Head of caudate nucleus (tissue), 42 donors: ENCODE measurements at places on chromosomes 5 and 9.

DNA sequence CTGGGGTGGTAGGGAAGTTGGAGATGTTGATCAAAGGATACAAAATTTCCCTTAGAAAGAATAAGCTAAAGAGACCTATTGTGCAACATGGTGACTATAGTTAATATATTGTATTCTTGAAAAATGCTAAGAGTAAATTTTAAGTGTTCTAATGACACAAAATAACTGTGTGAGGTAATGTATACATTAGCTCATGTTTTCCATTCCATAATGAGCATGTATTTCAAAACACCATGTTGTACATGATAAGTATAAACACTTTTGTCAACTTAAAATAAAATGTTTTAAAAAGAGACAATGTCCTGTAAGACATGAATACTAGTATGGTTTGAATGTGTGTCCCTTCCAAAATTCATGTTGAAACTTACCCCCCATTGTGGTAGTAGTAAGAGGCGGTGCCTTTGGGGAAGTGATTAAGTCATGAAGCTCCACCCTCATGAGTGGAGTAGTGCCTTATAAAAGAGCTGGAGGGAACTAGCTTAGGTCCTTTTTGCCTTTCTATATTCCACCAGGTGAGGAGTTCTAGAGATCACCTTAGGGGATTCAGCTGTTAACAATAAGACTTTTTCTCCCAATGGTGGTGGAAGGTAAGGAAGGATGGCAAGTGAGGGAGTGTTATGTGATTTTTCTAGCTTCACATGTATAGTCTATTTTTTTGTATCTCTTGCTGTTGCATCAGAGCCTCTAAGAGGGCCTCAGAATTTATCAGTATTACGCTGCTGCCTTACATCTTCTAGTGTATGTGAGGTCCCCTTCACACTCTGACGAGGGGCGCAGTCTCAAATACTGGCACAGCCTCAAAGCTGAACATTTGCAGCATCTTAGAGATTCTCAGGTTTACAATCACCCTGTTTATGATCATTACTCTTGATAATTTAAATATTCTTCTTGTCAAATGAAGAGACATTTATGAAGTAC, 94.9 kb upstream of the NREP start:
- DNase-seq = no peak

DNA sequence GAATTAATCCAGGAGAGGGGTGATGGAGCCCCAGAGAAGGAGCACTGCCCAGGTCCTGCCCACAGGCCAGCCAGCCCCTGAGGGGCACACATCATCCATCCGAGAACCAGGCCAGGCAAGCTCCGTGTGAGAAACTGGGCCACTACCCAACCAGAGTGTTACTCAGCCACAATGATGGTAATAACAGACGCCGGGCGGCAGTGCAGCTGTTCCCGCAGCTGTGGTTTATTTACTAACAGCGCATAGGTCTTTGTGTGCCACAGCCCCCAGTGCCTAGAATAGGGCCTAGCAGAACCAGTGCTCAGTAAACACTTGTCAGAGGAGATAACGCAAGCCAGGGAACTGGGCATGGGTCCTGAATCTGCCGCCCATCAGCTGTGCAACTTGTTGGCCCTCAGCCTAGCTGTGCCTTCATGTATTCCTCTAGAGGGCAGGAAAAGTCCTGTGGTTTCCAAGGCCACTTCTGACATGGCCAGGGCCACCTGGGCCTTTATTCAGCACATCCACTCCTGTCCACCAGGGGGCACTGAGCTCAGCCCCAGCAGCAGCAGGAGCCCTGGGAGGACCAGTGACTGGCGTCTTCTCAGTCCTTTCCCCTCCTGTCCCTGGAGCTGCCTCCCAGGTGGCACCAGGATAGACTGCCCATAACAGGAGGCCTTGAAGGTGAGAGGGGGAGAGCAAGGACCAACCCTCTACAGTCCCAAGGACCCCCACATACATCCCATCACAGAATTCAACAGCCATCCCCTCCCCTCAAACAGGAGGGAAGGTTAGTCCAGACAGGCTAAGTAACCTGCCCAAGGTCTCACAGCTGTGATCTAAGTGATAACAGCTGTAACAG, 2.1 kb downstream of the MXD3 start:
- DNase-seq = no peak

DNA sequence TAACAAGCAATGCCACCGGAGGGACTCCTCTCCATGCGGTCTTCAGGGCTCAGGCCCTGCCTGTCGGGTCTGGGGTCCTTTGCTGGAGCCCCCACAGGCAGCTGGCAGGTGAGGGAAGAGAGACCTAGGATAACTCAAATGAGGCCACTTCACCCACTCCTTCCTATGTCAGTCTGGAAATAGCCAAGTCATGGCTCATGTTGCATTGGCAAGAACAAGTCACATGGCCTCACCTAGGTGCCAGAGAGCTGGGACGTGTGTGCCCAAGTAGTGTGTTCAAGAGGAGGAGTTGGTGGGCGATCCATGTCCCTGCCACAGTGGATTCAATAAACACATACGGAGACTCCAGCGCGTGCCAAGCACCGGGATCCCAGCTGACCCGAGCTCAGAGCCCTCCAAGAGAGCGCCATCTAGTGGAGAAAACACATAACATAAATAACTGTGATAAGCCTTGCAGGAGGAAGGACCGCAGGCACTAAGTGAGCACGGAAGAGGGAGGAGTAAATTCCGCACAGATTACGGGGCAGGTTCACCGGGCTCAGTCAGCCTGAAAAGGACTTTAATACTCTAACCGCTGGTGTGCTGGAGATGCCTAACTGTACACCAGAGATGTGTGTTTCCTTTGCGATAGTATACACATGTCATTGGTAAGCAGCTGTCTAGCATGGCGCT, 580.8 kb downstream of the CCDC171 start:
- peak; percentile 41 for DNase-seq

GRCh38 chr9:130689937-130690700, 3.5 kb upstream of the EXOSC2 start:
- peak; percentile 55 for DNase-seq

DNA sequence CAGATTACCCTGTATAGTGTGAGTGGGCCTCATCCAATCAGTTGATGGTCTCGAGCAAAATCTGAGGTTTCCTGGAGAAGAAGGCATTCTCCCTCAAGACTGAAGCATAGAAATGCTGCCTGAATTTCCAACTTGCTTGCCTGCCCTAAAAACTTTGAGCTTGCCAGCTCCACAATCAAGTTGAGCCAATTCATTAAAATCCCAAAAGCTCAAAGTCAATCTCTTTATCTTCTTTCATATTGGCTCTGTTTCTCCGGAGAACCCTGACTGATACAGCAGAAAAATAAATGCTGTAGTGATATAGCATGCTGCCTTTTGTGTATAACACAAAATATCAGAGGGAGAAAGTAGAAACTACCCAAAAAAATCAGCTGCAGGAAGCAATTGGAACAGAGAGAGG, 72.5 kb upstream of the NMUR2 start:
- no peak for DNase-seq

DNA sequence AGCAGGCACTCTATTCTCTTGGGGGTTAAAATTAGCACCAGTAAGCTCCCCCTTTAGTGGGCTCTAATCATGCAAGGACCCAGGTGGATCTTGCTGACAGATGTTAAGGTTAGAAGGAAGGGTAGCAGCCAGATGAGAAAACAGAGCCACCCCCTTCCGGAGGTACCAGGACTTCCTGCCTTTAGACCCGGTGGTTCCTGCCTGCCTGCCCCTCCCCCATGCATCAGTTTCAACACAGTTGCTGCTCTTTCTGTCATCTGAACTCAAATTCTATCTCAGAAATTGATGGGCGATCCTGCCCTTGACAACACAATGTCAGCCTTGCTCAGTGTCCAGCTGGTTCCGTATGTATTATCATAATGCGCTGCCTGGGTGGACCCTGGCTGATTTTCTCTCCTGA, 287.3 kb downstream of the EBF1 start:
- no peak for DNase-seq

GRCh38 chr5:158177146-158177545, 318.2 kb upstream of the CLINT1 start:
- DNase-seq = no peak

GRCh38 chr5:148792744-148793143, 33.7 kb upstream of the ADRB2 start:
- DNase-seq = no peak

- DNase-seq = no peak
Measured at GRCh38 chr9:70675868-70676370, 261.5 kb upstream of the KLF9 start.

DNA sequence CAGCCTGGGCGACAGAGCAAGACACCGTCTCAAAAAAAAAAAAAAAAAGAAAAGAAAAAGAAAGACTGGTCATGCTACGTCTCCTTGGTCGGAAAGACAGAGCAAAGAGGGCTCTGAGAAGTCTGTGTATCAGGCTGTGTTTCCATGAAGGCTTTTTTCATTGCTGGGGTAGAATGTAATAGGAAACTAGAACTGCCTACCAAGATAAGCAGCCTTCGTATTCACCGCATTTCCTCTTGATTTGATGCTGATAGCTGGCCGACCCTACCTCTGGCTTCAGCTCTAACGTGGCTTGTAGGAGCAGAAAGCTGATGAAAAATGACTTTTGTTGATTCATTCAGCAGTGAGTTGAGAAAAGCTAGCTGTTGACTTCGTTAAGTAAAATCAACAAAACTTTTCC, 17.4 kb downstream of the SLC1A3 start:
- no peak for DNase-seq

GRCh38 chr9:90018688-90019087, 413.9 kb downstream of the GADD45G start:
- DNase-seq = no peak

- peak; percentile 35 for DNase-seq
Measured at GRCh38 chr9:128203707-128204551, 750 bp downstream of the DNM1 start.

- no peak for DNase-seq
Measured at GRCh38 chr5:10400831-10401230, 40.8 kb upstream of the ROPN1L start.

DNA sequence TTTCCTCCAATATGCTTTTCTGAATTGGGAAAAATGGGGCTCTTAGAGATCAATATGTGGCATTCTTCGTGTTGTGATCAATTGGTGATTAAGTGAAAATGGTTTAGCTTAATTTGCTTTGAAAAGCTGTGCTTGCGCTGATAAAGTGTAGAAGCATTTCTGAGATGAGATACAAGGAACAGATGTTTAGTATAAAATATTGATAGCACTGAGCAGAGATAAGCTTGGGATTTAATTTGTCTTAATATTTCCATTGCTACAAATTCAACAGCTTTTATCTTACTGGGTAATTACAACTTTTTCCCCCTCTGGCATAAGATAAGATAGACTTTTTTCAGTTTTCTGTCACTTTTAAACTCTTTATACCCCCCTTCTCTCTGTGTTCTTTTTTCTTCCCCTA, 2204.9 kb upstream of the WWC1 start:
- no peak for DNase-seq

- DNase-seq = peak; percentile 15
Measured at GRCh38 chr5:152271420-152271819, 133.7 kb downstream of the NMUR2 start.

GRCh38 chr5:116420540-116420939, 154.1 kb downstream of the SEMA6A start:
- DNase-seq = no peak

DNA sequence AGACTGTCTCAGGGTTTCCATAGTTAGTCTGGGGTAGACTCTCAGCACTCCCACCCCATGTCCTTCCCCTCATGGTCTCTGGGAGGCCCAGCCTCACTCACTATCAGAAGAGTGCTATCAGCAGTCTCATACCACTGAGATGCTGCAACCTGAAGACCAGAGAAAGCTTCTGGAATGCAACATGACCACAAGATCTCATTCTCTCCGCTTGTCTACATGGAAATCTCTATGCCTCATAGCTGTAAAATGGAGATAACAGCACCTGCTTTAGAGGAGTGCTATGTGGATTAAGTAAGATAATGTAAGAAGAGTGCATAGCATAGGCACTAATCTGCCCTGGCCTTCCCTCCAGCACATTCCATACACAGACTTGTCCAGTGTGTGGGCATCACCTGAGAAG, 47.0 kb upstream of the ZNF169 start:
- no peak for DNase-seq

GRCh38 chr9:128335161-128335560, 5.2 kb upstream of the SLC27A4 start:
- no peak for DNase-seq

DNA sequence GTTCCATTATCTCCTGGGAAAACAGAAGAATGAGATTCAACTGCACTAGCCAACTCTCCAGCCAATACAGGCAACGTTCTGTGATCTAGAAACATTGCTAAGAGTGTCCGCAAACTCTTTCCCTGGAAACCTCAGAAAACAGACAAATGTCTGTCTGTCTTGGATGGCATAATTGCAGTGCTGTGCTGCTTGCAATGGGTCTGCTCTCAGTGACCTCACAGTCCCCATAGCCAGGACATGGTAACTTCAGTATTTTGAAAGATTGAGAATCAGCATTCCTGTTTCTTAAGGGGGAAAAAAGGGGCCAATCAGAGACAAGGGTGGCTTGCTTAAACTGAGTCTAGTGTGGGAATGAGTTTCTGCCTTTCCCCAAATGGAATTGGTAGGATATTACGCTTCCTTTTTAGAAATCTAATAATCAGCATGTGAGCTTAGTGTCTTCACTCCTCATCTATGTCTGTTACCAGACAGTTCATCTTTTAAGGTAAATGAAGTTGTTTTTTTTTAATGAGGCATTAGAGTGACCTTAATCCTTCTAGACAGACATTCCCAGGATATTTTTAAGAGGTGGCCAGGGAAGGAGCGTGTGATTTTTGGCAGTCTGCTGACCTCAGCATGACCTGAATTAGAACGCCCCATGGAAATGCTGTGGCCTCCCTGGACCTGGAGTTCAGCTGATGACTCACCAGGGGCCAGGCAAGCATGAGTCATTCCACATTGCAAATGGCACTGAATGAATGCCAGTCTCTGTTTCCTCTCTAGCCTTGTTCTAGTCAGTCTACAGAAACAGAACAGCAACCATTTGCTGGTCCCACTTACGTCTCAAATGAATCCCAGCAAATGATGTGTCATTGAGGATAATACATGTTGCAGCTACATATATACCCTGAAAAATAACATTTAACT, 210.2 kb upstream of the ACTBL2 start:
- DNase-seq = peak; percentile 81

DNA sequence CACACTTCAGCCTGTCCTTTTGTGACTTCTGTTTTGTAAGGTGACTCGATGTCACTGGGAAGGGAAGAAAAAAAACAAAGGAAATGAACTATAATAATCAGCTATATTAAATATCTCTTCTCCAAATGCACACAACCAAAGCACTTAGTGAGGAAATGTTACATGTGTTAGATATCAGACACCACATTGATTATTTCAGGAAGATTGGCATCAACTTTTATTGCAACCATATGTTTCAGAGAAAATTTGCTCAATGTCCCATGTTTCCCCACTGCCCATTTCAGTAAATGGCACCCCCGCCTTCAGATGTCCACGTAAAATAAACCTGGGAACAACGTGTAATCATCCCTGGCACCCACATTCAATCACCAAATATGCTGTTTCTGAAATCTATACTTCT, 151.8 kb downstream of the EPB41L4A start:
- DNase-seq = no peak

- DNase-seq = no peak
Measured at GRCh38 chr9:123073441-123073840, 40.0 kb downstream of the GPR21 start.

- no peak for DNase-seq
Measured at GRCh38 chr5:74934949-74935751, 69.0 kb upstream of the FAM169A start.
